Foreskin keratinocyte (primary cell): ENCODE measurements at places on chromosomes 1 and 21. TPM values are rescaled to one million over a fixed set of nuclear protein-coding genes. Genes with fewer than 3 reads are reported as not detected.

The CD1E gene
- polyA plus RNA-seq = not detected in 2 replicates

The SLC27A3 gene
- 15.0 TPM in 2 replicates for polyA plus RNA-seq

The SLC45A1 gene
- 0.40 and 0.58 TPM in 2 replicates for polyA plus RNA-seq

The ANKRD45 gene
- polyA plus RNA-seq = 0.27 and 0.29 TPM in 2 replicates

The MEX3A gene
- 3.4 TPM in 2 replicates for polyA plus RNA-seq

The RNF223 gene
- 0.06 and 0.08 TPM in 2 replicates for polyA plus RNA-seq

The CR1 gene
- not detected in 2 replicates for polyA plus RNA-seq

The TFF3 gene
- polyA plus RNA-seq = not detected in 2 replicates

The NPPA gene
- not detected in 2 replicates for polyA plus RNA-seq

The TNFAIP8L2 gene
- polyA plus RNA-seq = not detected in 2 replicates

The TNFRSF8 gene
- polyA plus RNA-seq = 0.07 and 0.10 TPM in 2 replicates

The TARS2 gene
- polyA plus RNA-seq = 21.0 and 23.6 TPM in 2 replicates

The FAM163A gene
- not detected in 2 replicates for polyA plus RNA-seq

The WDR64 gene
- not detected in 2 replicates for polyA plus RNA-seq

The HTR1D gene
- 0.09 and 0.11 TPM in 2 replicates for polyA plus RNA-seq

The RLF gene
- polyA plus RNA-seq = 2.3 and 2.9 TPM in 2 replicates

The SPTA1 gene
- polyA plus RNA-seq = not detected in 2 replicates

The OR13G1 gene
- not detected in 2 replicates for polyA plus RNA-seq

The CNTN2 gene
- not detected in 2 replicates for polyA plus RNA-seq

The CELA2A gene
- polyA plus RNA-seq = not detected in 2 replicates

The SLAMF8 gene
- polyA plus RNA-seq = not detected in 2 replicates

The MTARC2 gene
- 1.8 and 2.1 TPM in 2 replicates for polyA plus RNA-seq

The ITLN1 gene
- not detected in 2 replicates for polyA plus RNA-seq

The AMY2A gene
- polyA plus RNA-seq = not detected in 2 replicates

The PALMD gene
- 0.60 and 0.66 TPM in 2 replicates for polyA plus RNA-seq

The RIMKLA gene
- not detected in 2 replicates for polyA plus RNA-seq

The MPZ gene
- 0.49 and 0.58 TPM in 2 replicates for polyA plus RNA-seq

The NBPF6 gene
- polyA plus RNA-seq = not detected in 2 replicates

The GPR61 gene
- polyA plus RNA-seq = not detected in 2 replicates

The LAX1 gene
- polyA plus RNA-seq = 0.03 TPM in 2 replicates

The NBPF20 gene
- polyA plus RNA-seq = 1.4 and 2.0 TPM in 2 replicates

The ARHGEF11 gene
- 5.6 and 6.1 TPM in 2 replicates for polyA plus RNA-seq

The IGSF3 gene
- 7.6 and 9.5 TPM in 2 replicates for polyA plus RNA-seq

The EFNA3 gene
- 4.3 and 5.0 TPM in 2 replicates for polyA plus RNA-seq

The MAP10 gene
- polyA plus RNA-seq = 0.28 and 0.30 TPM in 2 replicates

The IL23R gene
- not detected in 2 replicates for polyA plus RNA-seq

The FCAMR gene
- polyA plus RNA-seq = not detected in 2 replicates

The CD53 gene
- not detected in 2 replicates for polyA plus RNA-seq

The SPRR2F gene
- not detected in 2 replicates for polyA plus RNA-seq

The CYP2J2 gene
- polyA plus RNA-seq = 5.9 and 6.9 TPM in 2 replicates

The RAB3B gene
- 2.7 and 4.0 TPM in 2 replicates for polyA plus RNA-seq

The PCBP3 gene
- 0.19 and 0.47 TPM in 2 replicates for polyA plus RNA-seq

The MATN1 gene
- polyA plus RNA-seq = 0.07 TPM in 1 of 2 replicates, not detected in the other

The LCE2A gene
- 0.20 and 0.62 TPM in 2 replicates for polyA plus RNA-seq

The FLG gene
- 0.08 and 0.10 TPM in 2 replicates for polyA plus RNA-seq

The DNASE2B gene
- polyA plus RNA-seq = not detected in 2 replicates

The SAMSN1 gene
- polyA plus RNA-seq = not detected in 2 replicates

The S100A7 gene
- polyA plus RNA-seq = 0.59 TPM in 1 of 2 replicates, not detected in the other

The GUCA2B gene
- not detected in 2 replicates for polyA plus RNA-seq
